ENCODE measurements at places on chromosomes 3 and 15.

GRCh38 chr3:9978710-9979305 lies 7.8 kb downstream of the EMC3 start:
- no peak for DNase-seq

DNA sequence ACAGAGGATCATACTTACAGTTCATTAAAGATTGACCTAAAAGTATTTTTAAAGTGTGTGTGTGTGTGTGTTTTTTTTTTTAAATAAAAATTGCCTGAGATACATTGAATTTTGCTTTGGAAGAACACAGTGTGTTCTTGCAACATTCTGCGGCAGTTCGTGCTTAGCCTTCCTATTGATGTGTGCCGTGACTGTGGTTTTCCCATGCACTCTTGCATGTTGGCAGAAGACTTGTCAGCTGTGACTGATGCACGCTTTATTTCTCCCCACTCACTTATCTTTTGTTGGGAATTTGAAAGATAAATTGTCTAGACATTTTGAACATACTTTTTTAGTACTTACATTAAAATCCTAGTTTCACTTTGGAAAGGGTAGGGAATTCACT lies 136.3 kb upstream of the LRRFIP2 start:
- no peak for DNase-seq

- DNase-seq, result no peak
Observed at GRCh38 chr3:37028329-37028728, 35.0 kb downstream of the MLH1 start.

- DNase-seq, result no peak
Observed at GRCh38 chr15:55894399-55894965, 98.9 kb downstream of the NEDD4 start.

DNA sequence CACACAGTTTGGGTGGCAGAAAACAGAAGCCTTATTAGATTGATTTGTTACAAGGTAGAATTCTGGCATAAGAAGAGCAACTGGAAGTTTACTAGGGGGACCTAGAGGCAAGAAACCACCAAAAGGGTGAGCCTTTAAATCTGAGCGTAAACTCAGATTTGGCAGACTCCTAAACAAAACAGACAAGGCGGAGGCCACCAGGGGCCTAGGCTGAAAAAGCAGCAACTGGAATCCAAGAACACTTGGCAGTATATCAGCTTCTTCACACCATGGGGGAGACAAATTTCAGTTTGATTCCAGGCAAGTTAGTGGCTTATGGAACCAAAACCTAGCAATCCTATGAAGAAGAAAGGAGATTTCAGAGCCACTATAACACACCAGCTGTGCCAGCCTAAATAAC lies 220.0 kb downstream of the C3orf38 start:
- no peak for DNase-seq

- DNase-seq, result no peak
Observed at GRCh38 chr15:72939514-72940228, 112.6 kb upstream of the NEO1 start.

- DNase-seq, result no peak
Observed at GRCh38 chr3:105933871-105934270, 65.1 kb upstream of the CBLB start.

DNA sequence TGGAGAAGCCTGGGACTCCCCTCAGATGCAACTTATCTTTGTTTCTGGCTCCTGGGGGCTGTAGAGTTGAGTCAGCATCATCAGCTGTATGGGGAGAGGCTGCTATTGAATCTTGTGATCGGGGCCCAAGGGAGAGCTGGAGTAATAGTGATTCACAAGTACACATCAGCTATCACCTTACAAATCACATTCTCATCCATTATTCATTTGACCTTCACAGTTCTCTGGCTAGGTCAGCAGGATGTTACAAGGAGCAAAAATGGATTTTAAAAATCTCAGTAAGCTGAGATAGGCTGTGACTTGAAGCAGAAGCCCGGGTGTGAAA lies 175.0 kb downstream of the OPA1 start:
- DNase-seq, result no peak

DNA sequence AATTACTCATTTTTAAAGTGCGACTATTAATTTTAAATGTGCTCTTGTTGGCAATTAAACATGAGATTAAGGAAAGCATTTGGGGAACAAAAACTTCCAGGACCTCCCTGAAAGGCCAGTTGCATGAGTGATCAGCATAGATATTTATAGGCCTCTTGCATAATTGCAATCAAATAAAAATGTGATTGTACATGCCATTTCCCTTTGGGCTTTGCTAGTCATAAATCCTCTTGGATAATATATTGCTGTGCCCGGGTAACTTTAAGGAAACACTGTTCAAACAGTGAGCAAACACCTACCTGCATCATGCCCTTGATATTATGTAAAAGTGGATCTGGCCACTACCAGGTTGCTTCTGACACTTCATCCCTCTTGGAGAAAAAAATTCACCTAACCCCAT lies 239.1 kb downstream of the MCTP2 start:
- no peak for DNase-seq

DNA sequence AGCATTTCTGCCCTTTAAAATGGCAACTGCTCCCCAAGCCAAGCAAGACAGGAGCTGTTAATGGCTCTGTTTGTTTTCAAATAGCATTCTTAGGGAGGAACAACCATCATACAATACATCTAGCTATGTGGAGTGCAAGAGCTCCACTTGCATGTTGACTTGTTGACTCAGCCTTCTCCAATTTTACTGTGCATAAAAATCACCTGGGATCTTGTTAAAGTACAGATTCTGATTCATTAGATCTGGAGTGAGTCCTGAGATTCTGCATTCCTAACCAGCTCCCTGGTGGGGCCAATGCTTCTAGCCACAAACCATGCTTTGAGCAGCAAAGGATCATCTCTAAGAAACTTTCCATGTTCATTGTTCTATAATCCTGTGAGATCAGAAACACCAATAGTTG lies 171.4 kb downstream of the THRB start:
- DNase-seq, result no peak

DNA sequence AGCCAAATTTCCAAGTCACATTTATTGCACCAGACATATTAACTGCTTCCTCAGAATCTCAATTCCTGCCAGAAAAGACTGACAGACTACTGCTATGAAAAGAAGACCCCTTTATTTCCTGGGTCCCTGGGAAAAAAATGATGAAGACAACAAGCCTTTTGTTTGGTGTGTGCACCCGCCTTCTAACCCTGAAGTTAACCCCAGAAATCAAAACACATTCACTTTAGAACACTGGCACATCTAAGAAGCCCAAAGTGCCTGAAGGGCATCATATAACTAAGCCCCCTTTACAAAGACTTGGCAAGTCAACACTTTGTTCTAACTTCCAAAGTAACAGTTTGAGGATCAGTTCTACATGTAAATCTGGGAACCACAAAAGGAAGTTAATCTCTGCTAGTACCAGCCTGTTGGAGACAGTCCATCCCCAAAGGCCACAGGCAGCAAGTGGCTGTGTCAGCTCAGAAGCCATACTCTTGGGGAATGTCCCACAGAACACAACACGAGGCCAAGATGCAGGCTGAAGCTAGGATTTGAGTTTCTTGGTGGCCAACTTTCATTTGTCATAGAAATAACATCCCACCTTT lies 16.3 kb upstream of the ATP1B3 start:
- DNase-seq, result no peak

DNA sequence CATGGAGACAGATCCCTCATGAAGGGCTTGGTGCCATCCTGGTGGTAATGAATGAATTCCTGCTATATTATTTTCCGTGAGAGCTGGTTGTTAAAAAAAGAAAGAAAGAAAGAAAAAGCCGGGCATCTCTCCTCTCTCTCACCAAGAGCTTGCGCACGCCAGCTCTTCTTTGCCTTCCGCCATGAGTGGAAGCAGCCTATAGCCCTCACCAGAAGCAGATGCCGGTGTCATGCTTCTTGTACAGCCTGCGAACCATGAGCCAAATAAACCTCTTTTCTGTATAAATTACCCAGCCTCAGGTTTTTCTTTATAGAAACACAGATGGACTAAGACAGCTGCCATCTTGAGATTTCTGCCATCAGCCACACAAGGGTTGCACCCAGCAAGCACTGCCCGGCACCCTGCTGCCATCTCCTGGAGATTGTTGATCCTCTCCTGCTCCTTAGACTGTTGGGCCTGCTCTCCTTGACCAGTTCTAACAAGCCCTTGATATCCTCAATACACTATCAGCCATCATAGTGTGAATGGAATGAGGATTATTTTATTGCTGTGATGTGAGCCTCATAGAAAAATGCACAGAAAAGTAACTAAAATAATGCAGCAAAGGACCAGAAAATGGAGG lies 3.5 kb upstream of the AHSG start:
- DNase-seq, result no peak

DNA sequence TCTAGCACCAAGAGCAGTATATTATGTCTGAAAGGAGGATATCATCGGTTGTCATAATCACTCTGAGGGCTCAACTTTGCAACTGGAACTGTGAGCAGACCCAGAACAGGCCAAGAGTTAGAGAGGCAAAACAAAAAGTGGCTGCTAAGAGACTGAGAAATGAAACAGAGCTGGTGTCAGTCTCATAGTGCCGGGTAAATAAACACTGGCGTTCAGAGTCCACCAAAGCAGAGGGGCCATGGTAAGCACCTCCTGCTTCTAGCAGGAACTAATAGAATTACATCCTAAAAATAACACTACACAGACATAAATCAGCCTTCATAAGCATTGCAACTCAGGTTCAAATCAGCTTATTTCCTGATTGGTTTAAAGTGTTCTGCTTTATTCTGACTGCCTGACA lies 10.3 kb upstream of the IL12A start:
- no peak for DNase-seq

DNA sequence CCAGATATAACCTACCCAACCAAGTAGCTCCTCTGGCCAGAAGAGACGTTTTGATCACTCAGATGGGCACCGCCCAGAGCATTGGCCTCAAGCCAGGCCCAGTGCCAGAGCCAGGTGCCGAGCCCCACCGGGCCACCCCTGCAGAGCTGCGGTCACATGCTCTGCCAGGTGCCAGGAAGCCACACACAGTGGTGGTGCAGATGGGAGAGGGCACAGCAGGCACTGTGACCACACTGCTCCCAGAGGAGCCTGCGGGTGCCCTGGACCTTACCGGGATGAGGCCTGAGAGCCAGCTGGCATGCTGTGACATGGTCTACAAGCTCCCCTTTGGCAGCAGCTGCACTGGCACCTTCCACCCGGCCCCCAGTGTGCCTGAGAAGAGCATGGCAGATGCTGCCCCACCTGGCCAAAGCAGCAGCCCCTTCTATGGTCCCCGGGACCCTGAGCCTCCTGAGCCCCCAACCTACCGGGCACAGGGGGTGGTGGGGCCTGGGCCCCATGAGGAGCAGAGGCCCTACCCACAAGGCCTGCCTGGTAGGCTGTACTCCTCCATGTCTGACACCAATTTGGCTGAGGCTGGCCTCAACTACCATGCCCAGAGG lies 19.1 kb upstream of the APEH start:
- no peak for DNase-seq

- DNase-seq, result no peak
Observed at GRCh38 chr3:79724206-79724605, 43.6 kb downstream of the ROBO1 start.

DNA sequence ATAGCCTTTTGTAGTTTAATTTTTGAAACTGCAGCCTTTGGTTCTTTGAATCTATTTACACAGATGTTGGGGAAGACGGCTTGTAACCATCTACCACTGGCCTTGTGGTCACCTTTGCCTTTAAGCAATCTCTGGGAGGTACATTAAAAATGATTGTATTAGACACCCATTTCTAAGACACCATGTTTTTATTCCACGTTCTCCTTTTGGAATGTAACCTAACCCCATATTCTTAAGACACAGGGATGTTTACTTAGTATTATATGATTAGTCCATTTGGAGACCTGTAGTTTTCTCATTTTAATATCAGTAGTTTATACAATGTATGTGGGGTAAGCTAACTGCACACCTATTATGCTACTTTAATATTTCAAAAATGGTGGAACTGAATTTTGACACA lies 175.1 kb upstream of the PLSCR5 start:
- DNase-seq, result no peak

GRCh38 chr3:185460719-185461350 lies 38.0 kb downstream of the TMEM41A start:
- peak; percentile 18 for DNase-seq

GRCh38 chr3:124381575-124382333 lies 348.5 kb upstream of the UMPS start:
- no peak for DNase-seq

DNA sequence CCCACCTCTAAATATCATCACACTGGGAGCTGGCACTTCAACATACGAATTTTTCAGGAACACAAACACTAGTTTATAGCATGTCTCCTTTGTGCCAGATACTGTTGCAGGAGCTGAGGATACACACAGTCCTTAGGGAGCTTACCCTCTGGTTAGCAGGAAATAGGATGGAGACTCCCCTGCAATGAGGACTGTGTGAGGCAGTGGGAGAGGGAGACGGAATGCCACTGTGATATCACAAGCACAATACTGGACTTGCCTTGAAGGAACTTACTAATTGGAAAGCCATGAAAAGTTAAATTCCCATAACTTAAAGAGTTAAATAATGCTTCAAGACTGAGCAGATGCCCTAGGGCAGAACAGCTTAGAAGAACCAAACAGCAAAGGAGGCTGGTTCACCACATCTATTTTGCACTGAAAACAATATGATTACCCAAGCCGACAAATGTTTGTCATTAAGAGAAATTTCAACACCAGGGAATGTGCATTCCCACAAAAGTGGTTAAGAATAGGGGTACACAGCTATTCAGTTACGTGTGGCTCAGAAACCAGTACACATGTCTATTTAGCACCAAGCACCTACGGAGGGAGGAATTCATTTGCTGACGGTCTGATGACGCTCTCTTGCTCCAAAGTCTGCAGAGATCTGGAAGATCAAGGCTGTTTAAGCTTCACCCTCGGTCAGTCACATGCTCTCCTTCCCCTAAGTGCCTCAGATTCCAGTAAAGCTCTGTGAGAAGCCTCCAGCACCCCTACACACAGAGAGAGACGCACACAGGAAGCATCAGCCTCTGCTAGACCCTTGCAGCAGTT lies 5.2 kb downstream of the TBC1D2B start:
- peak; percentile 95 for DNase-seq

DNA sequence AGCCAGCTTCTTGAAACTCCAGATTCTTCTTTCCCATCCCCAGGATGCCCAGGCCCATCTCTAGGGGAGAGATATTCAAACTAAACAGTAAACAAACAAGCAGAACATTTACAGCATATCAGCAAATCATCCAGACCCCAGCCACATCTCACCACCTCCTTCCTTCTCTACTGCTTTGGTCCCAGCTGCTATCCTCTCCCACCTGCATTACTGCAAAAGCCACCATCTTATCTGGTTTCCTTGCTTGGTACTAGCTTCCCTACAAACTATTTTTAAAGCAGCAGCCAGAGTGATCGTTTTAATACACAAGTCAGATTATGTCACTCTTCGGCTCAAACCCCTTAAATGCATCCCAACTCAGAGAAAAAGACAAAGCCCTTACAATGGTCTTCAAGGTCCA lies 4.8 kb downstream of the LYSMD2 start:
- no peak for DNase-seq

GRCh38 chr3:51944451-51945021 lies 2.4 kb downstream of the PARP3 start:
- DNase-seq, result no peak

Data from SK-N-MC (cell line).